ENCODE measurements at places on chromosomes 4 and X.
A peak's percentile ranks its signal among the peaks of the same experiment; 100 is the strongest.

DNA sequence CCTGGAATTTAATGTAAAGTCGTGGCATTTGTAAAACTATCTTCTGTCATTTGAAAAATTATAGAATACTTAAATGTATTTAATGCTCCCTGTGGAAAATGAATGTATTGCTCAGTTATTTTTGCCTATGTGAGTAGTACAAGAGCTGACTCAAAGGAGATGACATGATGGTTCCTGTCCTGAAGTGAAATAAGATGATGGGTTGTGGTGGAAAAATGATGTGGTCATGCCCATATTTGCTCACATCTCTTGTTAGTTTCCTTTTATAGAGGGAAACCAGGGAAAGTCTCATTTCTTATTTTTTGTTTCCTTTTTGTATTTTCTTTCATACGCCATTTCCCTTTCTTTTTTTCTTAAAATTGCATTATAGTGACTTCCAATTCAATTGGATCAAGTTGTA lies 23.7 kb downstream of the PLS3 start:
- no peak for DNase-seq

- DNase-seq = no peak
Measured at GRCh38 chr4:20554134-20554533, 146.1 kb upstream of the PACRGL start.

GRCh38 chr4:119795986-119796578 lies 167.5 kb upstream of the PDE5A start:
- no peak for DNase-seq

DNA sequence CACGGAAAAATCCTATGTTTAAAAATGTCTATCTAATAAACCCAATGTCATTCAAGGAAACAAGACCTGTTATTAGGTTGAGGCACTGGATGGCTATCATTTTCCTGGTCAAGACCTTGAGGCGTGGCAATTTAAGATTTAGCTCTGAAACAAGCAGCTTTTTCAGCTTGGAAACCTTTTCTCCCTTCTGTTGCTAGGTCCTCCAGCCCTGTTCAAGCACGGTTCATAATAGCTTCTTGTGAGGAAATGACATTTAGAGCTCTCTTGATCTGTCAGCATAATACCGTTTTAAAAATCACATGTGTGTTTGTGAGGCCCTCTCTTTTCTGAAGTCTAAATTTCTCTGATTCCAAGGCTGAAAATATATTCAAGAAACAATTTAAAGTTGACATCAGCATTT lies 133.6 kb upstream of the GRPR start:
- DNase-seq = no peak

- no peak for DNase-seq
Measured at GRCh38 chr4:168741281-168742173, 244.7 kb downstream of the PALLD start.

DNA sequence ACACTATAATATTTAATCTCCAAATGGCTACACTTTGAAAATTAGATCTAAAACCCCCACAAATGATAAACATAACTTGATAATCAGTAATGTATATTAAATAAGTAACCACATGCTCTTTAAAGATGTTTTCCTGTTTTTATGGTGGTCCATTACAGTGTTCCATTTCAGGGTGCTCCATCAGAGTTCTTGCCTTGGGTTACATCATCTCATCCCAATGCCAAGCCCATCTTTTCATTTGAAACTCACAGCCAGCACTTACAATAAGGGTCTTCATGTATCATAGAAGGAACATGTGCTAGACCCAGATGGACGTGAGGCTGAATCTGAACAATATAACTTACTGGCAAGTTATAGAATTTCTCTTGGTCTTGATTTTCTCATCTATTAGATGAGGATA lies 10.5 kb upstream of the PAQR3 start:
- no peak for DNase-seq

GRCh38 chr4:47167081-47168035 lies 136.0 kb downstream of the GABRB1 start:
- DNase-seq = peak; percentile 1

GRCh38 chrX:133364196-133364595 lies 51.1 kb downstream of the GPC4 start:
- no peak for DNase-seq

GRCh38 chr4:139606579-139607501 lies 50.8 kb upstream of the SETD7 start:
- DNase-seq = peak; percentile 58

DNA sequence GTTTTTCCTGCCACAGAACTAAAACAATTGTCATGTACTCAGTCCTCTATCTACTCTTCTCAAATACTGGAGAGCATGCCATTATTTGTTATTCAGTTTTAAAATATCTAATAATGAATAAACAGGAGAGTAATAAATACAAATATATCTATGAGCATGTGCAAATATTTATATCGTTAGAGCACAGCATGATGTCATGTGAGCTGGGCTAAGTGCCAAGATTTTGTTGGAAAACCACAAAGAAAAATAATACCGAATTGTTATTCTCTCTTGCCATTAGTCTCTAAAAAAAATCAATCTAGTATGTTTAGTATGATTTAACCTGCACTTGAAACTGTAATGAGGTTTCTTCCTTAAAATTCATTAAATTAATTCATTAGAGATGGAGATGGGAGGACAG lies 97.3 kb downstream of the DDX60 start:
- peak; percentile 28 for DNase-seq

DNA sequence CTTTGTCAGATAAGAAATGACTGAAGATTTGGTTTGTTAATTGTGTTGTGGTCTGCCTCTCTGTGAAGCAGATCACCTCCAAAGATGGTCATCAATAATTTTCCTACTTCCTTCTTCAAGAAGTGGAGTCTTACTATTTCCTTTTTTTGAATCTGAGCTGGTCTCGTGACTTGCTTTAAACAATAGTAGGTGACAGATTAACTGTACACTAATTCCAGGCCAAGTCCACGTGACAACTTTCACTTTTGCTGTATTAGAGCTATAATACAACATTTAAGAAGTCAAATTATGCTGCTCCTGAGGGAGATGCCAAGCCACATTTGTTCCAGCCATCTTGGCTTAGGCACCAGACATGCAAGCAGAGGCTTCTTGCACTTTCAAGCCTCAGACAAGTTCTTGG lies 393.8 kb upstream of the GRID2 start:
- DNase-seq = no peak

DNA sequence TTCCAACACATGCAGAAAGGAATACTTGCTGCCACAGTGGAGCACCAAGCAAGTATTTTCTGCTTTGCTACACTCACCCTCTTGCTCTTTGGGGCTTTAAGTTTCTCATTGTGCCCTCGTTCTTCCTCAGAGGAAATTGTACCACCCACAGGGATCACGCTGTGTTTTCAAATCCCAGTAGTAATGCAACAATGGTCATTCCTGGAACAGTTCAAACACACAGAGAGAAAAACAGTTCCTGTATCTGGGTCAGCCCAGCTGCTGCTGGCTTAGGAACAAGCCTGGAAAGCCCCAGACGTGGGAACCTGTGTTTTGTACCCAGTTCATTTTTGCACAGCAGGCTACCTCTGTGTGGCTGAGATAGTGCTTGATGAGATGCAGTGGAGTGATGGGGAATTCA lies 907.8 kb downstream of the STPG2 start:
- no peak for DNase-seq

- no peak for DNase-seq
Measured at GRCh38 chr4:40600850-40601249, 28.8 kb downstream of the RBM47 start.

- no peak for DNase-seq
Measured at GRCh38 chr4:108861334-108861733, 98.5 kb upstream of the ETNPPL start.

- DNase-seq = no peak
Measured at GRCh38 chr4:110306303-110306702, 107.9 kb upstream of the ELOVL6 start.

DNA sequence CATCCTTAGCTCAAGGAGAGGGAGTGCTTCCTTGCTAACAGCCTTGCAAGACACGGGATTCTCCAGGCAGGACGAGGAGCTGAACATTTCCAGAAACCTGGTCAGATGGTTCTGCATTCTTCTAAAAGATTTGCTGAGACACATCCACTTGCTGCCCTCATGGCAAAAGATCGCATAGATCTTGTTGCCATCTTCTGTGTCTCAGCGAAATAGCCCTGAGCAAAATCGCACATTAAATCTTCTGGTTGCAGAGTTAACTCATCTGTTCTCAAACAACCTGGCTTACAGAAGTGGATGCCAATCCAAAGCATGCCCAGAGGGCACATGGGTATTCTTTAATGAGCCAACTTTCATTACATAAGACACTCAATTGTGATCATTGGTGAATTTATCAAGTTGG lies 167.5 kb downstream of the PRKX start:
- no peak for DNase-seq

DNA sequence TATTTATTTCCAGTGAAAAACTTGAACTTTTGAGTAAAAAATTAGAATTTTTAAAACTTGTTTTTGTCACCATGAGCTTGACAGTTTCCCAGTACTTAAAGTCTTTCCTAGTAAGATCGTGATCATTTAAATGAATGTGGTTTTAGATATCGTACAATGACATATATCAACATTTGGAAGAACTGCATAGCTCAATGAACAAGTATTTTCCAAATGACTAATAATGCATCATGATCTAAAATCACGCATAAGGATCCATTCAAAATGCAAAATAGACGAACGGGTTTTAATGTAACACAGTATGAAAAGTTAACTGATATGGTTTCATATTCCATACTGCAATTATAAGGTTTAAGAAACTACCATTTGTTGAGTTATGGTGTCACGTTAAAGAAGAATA lies 4.1 kb upstream of the NDNF start:
- DNase-seq = no peak

DNA sequence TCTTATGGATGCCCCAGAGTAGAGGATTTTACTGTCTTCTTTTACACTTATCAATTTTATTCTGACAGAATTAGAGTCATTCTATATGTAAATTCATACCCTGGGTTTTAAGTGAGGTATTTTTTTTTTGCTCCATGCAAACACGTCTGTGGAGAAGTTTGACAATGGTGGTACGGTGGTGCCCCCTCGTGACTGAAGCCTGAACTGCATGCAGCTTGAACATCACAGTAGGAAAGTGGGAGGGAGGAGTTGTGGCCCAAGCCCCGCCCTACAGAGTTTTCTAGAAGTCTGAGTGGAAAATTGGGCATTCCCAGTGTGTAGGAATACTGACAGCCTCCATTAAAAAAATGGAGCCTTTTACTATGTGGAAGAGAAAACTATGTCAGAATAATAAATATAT lies 73.3 kb upstream of the RAB40AL start:
- DNase-seq = peak; percentile 41

- DNase-seq = peak; percentile 96
Measured at GRCh38 chr4:134027931-134028330, 173.7 kb downstream of the PABPC4L start.

DNA sequence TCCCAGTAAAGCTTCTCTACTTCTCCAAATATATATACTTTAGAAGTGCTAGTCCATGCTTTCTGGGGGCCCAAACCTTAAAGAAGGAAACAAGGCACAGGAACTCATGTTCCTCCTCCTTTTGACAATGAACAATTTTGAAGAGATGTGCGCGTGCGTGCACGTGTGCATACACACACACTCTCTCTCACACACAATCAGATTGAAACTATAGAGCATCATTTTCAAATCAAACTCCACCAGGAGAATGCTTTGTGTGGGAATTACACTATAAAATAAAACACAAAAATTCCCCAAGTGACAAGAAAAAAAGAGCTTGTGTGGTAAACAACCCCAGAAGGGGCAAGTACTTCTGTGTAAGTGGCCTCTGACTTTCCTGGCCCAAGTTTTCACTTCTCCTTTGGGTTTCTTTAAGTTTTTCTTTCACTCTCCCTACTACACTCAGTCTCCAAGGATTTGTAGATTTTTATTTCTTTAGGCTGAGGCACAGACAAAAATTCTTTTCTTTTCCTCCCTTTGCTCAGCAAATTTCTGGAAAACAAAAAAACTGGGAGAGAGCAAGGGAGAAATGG lies 46.6 kb upstream of the SHISA3 start:
- no peak for DNase-seq

DNA sequence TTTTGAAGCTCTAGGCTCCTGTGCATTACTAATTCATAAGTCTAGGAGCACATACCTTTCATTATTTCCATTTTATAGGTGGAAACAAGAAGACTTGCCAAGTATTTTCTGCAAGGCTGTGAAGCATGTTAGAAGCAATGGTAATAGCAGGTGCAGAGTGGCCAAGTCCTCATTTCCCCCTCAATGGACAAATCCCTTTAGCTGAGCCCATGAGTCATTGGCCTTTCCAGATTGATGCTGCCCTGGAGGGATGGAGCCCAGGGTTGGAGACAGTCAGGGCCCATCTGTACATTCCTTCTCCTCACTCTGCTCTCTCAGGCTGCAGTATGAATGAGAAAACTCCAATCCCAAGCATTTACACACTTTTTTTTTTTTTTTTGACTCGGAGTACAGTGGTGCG lies 6.6 kb downstream of the MGST2 start:
- DNase-seq = no peak

DNA sequence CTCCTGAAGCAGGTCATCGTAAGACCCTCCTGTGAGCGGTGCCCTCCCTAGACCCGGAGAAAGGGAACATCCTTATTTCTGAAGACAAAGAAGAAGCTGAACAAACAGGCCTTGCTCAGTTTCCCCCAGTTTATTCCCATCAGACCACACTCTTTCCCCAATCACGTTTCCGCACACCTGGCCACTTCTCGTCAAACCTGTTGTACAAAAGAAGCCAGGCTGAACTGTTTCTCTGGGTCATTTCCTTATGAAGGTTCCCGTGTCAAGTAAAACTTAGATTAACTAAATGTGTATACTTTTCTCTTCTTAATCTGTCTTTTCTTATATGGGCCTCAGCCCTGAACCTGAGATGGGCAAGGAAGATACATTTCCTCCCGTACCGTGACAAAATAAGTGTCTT lies 111.6 kb upstream of the ENPP6 start:
- no peak for DNase-seq

- peak; percentile 78 for DNase-seq
Measured at GRCh38 chrX:43703211-43703791, 47.2 kb downstream of the MAOA start.

DNA sequence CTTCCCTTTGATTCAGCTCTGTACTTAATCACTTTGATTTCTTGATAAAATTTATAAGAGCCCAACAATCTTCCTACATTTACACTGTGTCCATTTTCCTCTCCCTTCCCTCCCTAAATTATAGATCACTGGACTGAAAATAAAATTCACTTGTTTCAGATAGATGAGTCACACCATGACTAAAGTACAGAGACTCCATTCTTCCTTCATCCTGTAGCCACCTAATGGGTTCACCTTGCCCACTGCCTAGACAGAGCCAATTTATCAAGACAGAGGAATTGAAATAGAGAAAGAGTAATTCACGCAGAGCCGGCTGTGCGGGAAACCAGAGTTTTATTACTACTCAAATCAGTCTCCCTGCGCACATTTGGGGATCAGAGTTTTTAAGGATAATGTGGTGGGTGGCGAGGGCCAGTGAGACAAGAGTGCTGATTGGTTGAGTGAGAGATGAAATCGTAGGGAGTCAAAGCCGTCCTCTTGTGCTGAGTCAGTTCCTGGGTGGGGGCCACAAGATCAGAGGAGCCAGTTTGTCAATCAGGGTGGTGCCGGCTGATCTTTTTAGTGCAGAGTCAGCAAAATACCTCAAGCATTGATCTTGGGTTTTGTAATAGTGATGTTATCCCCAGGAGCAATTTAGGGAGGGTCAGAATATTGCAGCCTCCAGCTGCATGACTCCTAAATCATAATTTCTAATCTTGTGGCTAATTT lies 71.3 kb upstream of the MED14 start:
- peak; percentile 11 for DNase-seq
